GM23248 (cell line): ENCODE measurements at places on chromosomes 12 and 14. TPM values are rescaled to one million over a fixed set of nuclear protein-coding genes. Genes with fewer than 3 reads are reported as not detected.

The HOXC13 gene
- total RNA-seq: not detected in 2 replicates

- no peak for DNase-seq
- no peak overlapping the region for H3K27ac ChIP-seq
- no peak overlapping the region for H3K4me3 ChIP-seq
- no peaks in the 10 kb centered on the region for H3K4me1 ChIP-seq
These were observed 19.2 kb downstream of the NR2C1 start for GRCh38 chr12:95054206-95054605.

The ACOT6 gene
- total RNA-seq: not detected in 2 replicates

GRCh38 chr12:12745576-12746211 lies 28.5 kb downstream of the CDKN1B start:
- H3K4me1 ChIP-seq: peaks cover 10% of the 10 kb centered on the region; the same call in 1 of the 2 replicates
- H3K27me3 ChIP-seq: no peaks in the 10 kb centered on the region
- H3K36me3 ChIP-seq: no peaks in the 10 kb centered on the region
- no peak for DNase-seq

- no peak for DNase-seq
- peaks cover 29% of the 10 kb centered on the region for H3K4me1 ChIP-seq
- no peaks in the 10 kb centered on the region for H3K36me3 ChIP-seq
These were observed 16.3 kb downstream of the YAF2 start for GRCh38 chr12:42221726-42222125.
